GM12865 (cell line): ENCODE measurements at places on chromosomes 11 and 22.
A peak's percentile ranks its signal among the peaks of the same experiment; 100 is the strongest.

GRCh38 chr11:2314136-2314524, 12.3 kb downstream of the TSPAN32 start:
- DNase-seq = no peak

- no peak for DNase-seq
These were observed 3.9 kb upstream of the TAGLN start for GRCh38 chr11:117195258-117195657.

DNA sequence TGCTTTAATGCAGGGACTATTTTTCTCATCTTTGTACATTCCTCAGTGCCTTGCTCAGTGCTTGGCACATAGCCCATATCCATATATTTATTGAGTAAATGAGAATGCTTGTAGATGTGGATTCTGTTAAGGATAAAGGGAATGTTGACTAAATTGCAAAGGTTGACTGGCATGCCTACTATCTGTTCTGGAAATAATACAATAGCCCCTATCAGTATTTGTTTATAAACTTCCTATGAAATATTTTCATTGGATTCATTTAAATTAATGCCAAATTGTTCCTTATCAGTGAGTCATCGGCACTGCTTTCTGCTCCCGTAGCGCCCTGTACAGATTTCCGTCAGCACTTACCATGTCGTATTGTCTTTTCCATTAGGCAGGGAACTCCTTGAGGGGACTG, 8.0 kb downstream of the RNF121 start:
- DNase-seq = no peak

- DNase-seq = no peak
These were observed 62.7 kb upstream of the ARHGAP42 start for GRCh38 chr11:100624346-100624745.

- peak; percentile 61 for DNase-seq
These were observed 19.2 kb downstream of the PIM3 start for GRCh38 chr22:49979587-49980264.

GRCh38 chr11:133935551-133935910, 21.2 kb downstream of the IGSF9B start:
- no peak for DNase-seq

- DNase-seq = no peak
These were observed 22.9 kb downstream of the GNAZ start for GRCh38 chr22:23093051-23093788.

GRCh38 chr11:63212742-63213141, 30.7 kb downstream of the SLC22A25 start:
- DNase-seq = peak; percentile 13

DNA sequence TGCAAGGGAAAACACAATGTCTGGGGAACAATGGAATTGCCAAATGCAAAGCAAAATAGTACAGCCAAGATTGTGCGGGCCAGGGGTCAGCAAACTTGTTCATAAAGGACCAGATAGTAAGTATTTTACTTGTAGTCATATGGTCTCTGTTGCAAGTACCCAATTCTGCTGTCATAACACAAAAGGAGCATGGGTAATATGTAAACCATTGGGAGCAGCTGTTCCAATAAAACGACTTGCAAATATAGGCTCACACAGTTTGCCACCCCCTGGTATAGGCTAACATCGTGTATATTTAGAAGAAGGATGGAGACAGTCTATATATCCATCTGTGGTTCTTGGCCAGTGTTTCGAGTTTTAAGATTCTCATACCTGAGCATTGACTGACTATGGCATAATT, 15.6 kb downstream of the SDHAF2 start:
- no peak for DNase-seq
